ENCODE measurements at places on chromosomes 13 and 19.

DNA sequence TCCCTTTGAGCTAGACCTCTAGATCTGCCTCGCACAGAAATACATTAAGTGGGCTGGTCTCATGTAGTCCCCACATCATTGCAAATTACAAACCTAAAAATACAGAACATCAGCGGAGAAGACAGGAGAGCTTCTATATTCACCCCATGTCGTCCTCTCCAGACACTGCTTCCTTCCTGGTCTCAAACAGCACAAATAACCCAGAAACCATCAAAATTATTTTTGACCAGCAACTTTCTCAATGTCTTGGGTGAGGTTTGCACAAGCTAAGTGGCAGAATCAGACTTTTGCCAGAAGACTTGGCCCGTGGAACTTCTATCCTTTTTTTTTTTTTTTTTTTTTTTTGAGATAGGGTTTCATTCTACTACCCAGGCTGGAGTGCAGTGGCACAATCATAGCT lies 28.2 kb downstream of the CLEC17A start:
- DNase-seq: no peak

DNA sequence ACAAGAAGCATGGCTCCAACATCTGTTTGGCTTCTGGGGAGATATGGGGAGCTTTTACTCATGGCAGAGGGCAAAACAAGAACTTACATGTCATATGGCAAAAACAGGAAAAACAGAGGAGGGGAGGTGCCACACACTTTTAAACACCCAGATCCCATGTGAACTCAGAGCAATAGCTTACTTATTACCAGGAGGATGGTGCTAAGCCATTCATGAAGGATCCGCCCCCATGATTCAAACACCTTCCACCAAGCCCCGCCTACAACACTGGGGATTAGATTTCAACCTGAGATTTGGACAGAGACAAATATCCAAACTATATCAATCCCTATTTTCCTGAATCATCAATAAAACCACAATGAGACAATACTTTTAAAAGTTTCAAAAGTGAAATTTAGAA lies 712.1 kb downstream of the PCDH9 start:
- DNase-seq: no peak

GRCh38 chr13:35839806-35840205 lies 291.4 kb downstream of the DCLK1 start:
- no peak for DNase-seq

- DNase-seq: no peak
Observed at GRCh38 chr19:18603958-18604819, 2.4 kb downstream of the CRLF1 start.

- DNase-seq: no peak
Observed at GRCh38 chr19:14545716-14546082, 16.3 kb downstream of the TECR start.

GRCh38 chr13:111203736-111204389 lies 88.8 kb downstream of the ARHGEF7 start:
- no peak for DNase-seq

DNA sequence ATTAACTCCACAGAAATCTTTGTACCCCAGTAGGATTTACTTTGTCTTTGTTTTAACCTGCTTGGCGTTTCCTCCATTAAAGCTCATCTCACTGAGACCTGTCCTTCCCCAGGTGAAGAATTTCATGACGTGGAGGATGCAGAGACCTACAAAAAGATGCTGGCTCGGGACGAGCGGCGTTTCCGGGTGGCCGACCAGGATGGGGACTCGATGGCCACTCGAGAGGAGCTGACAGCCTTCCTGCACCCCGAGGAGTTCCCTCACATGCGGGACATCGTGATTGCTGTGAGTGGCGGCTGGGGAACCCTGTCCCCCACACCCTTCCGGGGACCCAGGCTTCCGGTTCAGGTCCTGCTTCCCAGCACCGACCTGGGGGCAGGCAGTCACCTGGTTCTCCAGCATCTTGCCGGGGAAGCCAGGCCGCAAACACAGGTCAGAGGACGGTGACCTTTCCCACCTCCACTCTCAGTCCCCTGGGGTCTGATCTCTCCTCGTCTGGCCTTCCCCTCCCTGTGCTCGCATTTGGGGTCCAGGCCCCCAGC lies 9.2 kb downstream of the RCN3 start:
- no peak for DNase-seq

DNA sequence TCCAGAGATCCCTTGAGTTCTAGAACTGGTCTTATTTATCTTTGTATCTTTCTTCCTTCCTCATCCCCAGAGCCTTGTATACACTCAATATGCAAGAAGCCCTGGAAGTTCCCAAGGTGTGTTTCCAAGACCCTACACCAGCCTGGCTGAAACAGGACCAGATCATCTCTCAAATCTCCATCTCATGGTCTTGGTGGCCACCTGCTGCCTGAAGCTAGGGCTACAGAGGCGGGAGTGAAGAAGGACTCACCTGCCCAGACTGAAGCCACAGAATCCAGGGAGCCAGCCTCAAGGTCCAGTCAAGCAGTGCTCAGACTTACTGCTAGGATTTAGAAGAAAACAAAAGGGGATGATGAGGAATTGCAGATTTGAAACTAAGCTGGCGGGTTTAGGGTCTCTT lies 6.1 kb upstream of the CYSLTR2 start:
- DNase-seq: no peak

DNA sequence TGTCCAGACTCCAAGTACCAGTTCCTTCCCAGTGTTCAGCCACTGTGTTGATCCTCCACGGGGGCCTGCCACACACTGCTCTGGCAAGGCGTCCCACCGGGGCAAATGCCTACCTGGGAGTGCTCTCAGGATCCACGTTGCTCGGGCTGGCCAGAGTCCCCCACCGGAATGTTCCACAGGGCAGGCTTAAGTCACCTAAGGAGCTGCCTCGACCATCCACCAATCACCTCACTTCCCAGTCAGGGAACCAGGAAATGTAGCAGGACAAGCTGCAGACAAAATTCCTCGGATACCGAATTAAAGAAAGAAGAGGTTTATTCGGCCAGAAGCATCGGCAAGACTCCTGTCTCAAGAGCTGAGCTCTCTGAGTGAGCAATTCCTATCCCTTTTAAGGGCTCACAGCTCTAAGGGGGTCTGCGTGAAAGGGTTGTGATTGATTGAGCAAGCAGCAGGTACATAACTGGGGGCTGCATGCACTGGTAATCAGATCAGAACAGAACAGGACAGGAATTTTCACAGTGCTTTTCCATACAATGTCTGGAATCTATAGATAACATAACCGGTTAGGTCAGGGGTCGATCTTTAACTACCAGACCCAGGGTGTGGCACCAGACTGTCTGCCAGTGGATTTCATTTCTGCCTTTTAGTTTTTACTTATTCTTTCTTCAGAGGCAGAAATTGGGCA lies 56.9 kb upstream of the EDNRB start:
- no peak for DNase-seq

DNA sequence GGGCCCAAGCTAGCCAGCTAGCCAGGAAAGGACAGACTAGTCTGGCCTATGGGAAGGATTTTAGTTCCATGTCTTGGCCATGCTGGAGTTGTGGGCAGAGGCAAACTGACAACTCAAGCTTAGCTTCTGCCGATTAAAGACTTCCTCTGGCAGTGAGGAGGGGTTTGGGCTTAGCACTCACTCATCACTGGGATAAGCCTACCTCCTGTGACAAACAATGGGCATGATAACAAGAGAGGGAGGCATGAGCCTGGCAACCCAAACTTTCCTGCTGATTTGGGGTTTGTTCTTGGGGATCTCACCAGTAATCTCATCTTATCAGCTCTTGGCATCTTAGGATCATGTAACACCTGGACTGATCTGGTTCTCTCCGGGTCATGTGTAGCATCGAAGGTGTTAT lies 83.6 kb downstream of the KL start:
- no peak for DNase-seq

DNA sequence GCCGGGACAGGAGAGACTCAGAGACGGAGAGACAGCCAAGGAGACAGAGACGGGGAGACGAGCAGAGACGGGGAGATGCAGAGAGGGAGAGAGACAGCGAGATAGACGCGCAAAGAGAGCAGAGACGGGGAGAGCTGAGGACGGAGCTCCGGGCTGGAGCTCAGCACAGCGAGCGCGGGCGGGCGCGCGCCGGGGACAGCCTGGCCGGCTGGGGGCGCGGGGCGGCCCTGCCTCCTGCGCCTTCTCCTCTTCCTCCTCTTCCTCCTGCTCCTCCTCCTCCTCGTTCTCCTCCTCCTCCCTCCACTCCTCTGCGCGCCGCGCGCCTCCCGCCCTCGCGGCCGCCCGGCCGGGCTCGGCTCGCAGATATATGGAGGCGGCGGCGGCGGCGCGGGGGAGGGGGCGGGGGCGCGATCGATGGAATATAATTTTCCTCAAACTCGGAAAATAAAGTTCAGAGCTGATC lies at the start of gene ERFL:
ERFL (minus strand) TSS at position 229 of the 463 bp plus-strand sequence. CDS start 15,530 bp downstream, outside the sequence.
- no peak for DNase-seq

- no peak for DNase-seq
Observed at GRCh38 chr19:14056069-14056666, 5.7 kb downstream of the PALM3 start.

DNA sequence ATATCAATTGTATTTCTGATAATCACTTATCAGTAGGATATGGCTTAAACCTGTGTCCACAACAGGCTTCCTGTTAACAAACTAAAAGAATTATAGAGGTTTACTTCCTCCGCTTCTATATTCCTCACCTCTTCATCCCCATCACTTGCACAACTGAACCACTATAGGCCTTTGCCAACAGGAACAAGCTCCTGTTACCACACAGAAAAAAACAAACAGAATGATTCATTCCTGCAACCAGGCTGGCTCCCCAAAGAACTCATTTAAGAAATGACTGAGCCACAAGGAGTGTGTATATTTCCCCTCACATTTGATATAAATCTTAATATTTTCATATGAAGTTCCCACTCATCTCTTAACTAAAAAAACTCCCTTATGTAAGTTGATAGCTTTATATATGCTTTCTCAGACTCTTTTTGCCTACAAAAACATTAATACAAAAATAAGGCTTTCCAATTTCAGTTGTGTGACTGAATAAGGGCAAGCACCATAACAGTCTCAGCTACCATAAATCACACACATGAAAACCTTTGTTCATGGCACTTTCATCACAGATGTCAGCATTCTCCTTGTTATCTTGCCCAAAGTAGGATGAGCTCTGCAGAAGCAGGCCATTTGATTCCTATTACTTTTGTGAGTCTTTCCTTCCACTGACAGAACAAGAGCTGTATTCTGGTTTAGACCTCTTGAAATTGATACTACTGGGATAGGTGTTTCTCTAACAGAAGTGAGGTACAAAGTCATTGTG lies 366.8 kb downstream of the SLITRK1 start:
- no peak for DNase-seq

DNA sequence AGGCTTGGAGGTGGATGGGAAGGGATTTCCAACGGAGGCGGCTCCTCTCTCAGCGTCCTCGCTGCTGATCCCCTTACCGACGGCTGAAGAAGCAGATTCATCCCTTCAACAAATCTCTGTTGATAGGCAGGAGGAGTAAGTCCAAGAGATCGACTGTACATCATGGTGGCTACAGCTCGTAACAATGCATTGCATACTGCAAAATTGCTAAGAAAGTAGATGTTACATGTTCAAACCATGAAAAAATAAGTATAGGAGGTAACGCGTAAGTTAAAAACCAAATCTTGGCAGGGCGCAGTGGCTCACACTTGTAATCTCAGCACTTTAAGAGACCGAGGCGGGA lies 468 bp upstream of the SLC39A3 start:
- DNase-seq: no peak

GRCh38 chr13:94233401-94233800 lies 246.1 kb downstream of the DCT start:
- peak; percentile 4 for DNase-seq

GRCh38 chr13:50991579-50992521 lies 82.3 kb downstream of the RNASEH2B start:
- DNase-seq: no peak

DNA sequence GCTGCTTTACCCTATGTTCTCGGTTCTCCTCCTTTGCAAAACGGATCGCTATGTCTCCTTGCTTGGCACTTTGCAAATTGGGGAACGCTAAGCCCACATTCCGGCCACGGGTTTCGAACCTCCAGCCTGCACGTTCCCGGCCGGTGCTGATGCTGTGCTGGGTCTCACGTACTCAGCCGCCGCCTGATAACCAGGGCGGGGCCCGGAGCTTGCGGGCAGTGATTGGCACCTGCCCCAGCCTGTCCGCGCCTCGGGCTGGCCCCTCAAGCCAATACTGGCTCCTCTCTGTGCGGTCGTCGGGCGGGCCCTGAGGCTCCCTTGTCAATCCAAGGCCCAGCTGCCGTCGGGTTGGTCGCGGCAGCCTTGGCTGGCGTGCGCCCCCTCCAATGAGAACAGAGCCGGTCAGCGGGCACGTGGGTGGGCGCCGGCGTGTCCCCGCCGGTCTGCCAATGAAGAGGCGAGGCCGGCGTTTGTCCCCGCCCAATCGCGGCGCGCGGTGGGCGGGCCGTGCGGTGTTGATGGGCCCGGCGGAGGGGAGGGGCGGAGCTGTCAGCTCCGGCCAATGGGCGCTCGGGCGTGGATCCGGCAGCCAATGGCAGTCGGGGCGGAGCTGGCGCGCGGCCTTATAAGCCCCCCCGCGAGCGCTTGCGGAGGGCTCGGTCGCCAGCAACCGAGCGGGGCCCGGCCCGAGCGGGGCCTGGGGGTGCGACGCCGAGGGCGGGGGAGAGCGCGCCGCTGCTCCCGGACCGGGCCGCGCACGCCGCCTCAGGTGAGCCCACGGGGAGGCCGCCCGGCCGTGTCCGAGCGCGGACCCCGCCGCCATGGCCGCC lies at the start of gene KDM4B:
KDM4B (plus strand) TSS at position 652 of the 830 bp plus-strand sequence. CDS start 63,778 bp downstream, outside the sequence.
- peak; percentile 98 for DNase-seq

GRCh38 chr19:29623726-29624488 lies 17.8 kb downstream of the POP4 start:
- no peak for DNase-seq

GRCh38 chr19:10292206-10292788 lies 2.5 kb downstream of the ICAM5 start:
- peak; percentile 26 for DNase-seq

DNA sequence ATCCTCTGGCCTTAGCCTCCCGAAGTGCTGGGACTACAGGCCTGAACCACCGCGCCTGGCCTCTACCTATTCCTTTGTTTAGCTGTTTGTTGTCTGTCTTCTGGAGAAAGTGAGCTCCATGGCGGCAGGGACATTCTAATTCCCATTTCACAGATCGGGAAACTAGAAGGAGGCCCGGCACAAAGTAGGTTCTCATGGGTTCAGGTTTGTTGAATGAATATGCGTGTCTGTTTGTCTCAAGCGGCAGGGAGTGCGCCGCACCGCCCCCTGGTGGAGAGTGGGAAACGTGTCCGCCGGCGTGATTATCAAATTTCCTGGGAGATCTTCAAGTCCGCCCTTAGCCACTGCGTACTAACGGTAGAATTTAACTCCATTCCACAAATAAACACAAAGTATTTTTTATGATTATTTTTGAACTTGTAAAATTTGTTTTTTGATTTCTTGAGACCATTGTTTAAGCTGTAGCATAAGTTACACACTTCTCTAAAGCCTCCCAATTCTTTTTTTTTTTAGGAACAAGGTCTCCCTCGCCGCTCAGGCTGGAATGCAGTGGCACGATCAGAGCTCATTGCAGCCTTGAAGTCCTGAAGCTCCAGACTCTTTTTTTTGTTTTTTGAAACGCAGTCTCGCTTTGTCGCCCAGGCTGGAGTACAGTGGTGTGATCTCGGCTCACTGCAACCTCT lies 8.9 kb upstream of the CCDC9 start:
- peak; percentile 20 for DNase-seq

All from hippocampal formation (tissue), 2 donors.